ENCODE measurements at places on chromosomes 4 and X.
A peak's percentile ranks its signal among the peaks of the same experiment; 100 is the strongest.

GRCh38 chr4:136939781-136940180 lies 592.5 kb downstream of the PCDH18 start:
- DNase-seq: no peak

DNA sequence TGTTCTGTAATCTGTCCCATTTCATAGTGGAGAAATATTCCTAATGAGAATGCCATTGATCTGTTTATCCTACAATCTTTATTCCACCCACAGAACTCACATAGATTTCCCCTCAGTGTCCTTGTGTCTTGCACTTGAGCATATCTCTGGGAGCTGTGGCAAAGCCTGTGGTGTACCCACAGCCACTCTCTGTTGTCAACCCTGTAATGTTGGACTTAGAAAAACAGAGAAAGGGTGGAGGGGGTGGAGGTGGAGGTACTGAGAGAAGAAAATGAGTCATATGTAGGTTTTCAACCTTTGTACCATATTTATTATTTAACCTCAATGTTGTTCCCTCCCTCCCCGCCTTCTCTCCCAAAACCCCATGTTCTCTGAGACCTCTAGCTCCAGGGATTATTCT lies 46.9 kb upstream of the TLL1 start:
- DNase-seq: no peak

GRCh38 chr4:175998782-175999181 lies 66.9 kb upstream of the WDR17 start:
- no peak for DNase-seq

DNA sequence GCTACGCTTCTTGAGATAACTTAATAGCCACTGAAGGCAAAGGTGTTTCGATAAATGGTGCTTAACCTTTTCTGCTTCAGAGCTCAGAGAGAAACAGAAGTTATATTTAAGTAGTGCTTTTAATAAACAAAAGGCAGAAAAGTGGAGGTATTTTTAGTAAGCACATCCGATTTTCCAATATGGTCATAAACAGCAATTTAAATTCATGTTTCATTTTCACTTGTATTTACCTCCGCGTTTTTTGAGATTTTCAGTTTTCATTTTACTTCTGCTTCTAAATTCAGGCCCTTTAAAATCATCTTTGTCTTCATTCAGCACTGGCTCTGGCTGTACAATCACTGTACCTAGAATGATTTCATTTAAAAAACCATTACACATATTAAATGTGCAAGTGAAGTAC lies 92.4 kb downstream of the ATRX start:
- DNase-seq: peak; percentile 3

DNA sequence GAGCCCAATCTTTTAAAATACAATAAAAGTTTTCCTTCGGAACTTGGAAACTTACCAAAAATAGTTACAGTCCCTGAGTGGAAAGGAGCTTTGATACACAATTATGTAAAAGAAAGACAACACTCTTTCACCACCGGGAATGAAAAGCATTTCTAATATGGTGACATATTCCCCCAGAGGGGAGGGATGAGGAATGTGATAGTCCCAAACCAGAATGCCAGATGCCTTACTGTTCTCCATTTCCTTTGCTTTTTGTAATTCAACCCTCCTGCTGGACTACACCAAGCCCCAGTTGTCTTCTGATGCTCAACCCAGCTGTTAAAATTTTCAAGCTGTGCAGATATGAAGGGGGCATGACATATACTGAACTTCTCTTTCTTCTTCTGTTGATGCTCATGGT lies 4.1 kb downstream of the PRIMPOL start:
- DNase-seq: no peak

Measured in GM20000 (cell line).